ENCODE measurements at places on chromosomes 1 and 21. TPM values are rescaled to one million over a fixed set of nuclear protein-coding genes. Genes with fewer than 3 reads are reported as not detected.

Gene SRSF10
- 229 TPM for total RNA-seq

- no peak for DNase-seq
- H3K4me3 ChIP-seq, result no peak overlapping the region
- H3K4me1 ChIP-seq, result no peaks in the 10 kb centered on the region
- H3K27ac ChIP-seq, result no peak overlapping the region
These were observed 128.7 kb downstream of the LMO4 start for GRCh38 chr1:87457408-87457807.

DNA sequence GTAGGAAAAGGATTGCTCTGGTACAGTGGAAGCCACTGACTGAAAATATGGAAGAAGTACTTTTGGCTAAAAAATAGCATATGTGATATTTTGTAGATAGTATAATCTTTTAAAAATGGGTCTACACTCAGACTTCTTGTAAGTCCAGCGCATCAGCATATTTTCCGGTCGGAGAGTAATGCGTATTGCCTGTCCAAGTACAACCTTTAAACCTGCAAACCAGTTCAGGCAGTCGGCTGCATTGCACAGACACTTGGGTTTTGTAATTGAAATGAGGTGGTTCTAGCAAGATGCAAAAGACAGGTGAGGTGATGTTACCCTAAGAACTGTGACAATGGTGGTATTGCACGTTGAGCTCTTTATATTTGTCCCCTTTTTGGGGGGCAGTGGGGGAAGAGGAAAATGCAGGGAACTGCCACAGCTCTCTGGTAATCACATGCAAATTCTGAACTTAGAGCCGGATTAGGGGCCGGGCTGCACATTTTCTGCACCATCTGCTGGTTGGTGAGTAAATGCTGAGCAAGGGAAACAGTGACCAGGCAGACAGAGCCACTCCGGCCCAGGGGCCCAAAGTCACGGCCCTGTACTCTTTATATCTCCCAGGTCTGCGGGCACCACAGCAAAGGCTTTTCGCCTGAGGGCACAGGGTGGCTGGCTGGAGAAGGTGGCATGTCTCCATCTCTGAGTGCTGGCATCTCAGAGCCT is 2.3 kb downstream of the GPR137B start:
- DNase-seq, result no peak
- H3K36me3 ChIP-seq, result no peaks in the 10 kb centered on the region
- peaks cover 26% of the 10 kb centered on the region for H3K4me1 ChIP-seq
- peak overlapping the region; percentile 85 for H3K4me3 ChIP-seq
- peaks cover 28% of the 10 kb centered on the region for H3K27me3 ChIP-seq

Gene PROX1
- total RNA-seq, result not detected

DNA sequence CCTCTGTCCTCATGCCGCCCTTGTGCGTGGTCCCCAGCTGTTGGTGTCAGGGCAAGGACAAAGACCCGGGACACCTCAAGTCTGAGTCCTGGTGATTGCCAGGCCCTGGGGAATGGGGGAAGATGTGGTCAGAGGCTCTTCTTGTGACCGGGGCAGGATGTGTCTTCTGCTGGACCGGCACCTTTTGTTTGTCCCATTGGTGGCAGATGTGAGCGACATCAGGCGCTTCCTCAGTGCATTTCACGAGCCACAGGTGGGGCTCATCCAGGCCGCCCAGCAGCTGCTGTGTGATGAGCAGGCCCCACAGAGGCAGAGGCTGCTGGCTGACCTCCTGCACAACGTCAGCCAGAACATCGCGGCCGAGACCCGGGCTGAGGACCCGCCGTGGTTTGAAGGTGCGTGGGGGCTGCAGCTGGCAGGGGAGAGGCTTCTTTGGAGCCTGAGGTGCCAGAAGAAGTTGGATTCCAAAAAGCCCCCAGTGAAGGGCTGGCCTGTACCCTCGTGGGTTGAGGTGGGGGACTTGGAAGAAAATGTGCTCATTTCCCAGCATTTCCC is 8.4 kb downstream of the DFFB start:
- H3K4me3 ChIP-seq, result no peak overlapping the region
- DNase-seq, result no peak
- H3K36me3 ChIP-seq, result peaks cover 8% of the 10 kb centered on the region

Gene LCE2C
- not detected for total RNA-seq

- no peaks in the 10 kb centered on the region for H3K4me1 ChIP-seq
- H3K36me3 ChIP-seq, result no peaks in the 10 kb centered on the region
- DNase-seq, result no peak
These were observed 135.9 kb upstream of the CHRM3 start for GRCh38 chr1:239250353-239251035.

DNA sequence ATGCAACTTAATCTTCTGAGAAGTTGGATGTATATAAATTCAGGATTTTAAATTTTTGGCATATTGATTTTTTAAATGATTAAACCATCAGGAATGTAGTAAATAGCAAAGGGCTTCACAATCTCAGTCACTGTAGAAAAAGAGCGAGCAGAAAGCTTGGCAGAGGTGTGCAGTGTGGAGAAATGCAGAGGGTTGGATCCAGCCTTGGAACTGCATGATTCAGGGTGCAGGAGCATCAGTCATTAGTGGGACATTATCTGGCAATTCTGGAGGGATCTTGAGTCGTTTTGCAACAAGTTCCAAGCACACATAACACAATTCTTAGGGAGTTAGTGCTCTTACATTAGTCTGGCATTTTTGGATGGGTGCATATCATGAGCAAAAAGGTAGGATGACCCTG is 267.9 kb downstream of the PLA2G4A start:
- H3K36me3 ChIP-seq, result no peaks in the 10 kb centered on the region
- peaks cover 5% of the 10 kb centered on the region for H3K4me1 ChIP-seq
- no peaks in the 10 kb centered on the region for H3K27me3 ChIP-seq
- no peak overlapping the region for H3K4me3 ChIP-seq
- DNase-seq, result no peak
- H3K27ac ChIP-seq, result no peak overlapping the region

DNA sequence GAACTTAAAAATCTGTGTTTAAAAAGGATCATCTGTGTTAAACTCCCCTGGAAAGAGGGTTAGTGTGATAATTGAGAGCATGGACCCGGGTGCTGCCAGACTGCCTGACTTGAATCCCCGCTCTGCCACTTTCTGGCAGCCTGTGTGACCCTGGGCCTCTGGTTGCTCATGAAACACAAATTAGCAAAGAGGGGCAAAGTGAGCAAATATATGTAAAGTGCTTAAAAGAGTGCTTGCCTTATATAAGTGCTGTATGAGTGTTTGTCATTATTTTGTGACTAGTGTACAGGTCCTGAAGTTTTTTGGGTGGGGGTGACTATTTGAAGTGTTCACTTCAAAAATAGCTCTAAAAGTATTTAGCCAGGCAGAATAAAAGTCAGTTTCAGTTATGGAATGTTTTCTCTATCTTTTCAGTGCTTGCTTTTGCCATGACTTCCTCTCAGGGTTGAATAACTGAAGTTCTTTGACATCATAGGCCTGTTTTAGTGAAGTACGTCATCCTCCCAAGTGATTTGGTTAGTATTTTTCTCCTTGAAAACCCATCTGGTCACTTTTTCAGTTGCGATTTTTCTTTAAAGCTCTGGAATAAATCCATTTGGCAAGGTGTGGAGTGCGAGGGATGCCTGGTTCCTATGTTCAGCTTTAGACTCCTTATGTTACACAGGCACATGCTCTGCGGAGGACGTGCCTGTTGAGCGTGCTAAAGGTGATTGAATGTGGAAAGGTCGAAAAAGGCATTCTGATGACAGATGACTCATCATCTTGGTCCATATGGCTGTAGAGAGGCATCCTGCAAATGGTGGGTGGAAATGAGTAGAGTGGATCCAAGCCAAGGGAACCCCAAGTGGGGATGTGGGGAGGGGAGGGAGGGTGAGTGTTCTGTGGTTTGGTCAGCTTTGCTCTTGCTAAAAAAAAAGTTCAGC is 47.8 kb downstream of the AK4 start:
- no peak overlapping the region for H3K4me3 ChIP-seq
- peaks cover 7% of the 10 kb centered on the region for H3K4me1 ChIP-seq
- H3K27me3 ChIP-seq, result peaks cover 7% of the 10 kb centered on the region
- H3K36me3 ChIP-seq, result peaks cover 37% of the 10 kb centered on the region
- no peak for DNase-seq
- no peak overlapping the region for H3K27ac ChIP-seq

GRCh38 chr1:234710936-234711724 is 101.2 kb upstream of the IRF2BP2 start:
- no peak overlapping the region for H3K27ac ChIP-seq
- no peak overlapping the region for H3K4me3 ChIP-seq
- H3K27me3 ChIP-seq, result no peaks in the 10 kb centered on the region
- no peak for DNase-seq

DNA sequence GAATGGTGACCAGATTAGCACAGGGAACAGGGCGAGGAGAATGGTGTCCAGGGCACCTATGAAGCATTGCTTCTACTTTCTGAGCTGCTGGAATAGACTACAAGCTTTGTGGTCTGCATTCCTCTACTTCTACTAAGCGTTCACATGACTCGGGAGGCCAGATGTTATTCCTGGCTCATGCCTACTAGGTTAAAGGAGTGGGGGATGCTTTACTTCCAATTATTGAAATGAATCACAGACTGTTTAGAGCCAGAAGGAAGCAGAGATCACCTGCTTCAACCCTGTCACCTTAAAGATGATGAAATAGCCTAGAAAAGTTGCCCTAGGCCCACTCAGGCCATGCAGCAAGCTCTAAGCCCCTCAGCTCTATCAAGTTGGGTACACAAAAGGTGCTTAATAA is 633.5 kb downstream of the KIF26B start:
- peaks cover 4% of the 10 kb centered on the region for H3K36me3 ChIP-seq
- no peak overlapping the region for H3K4me3 ChIP-seq
- DNase-seq, result no peak
- no peaks in the 10 kb centered on the region for H3K4me1 ChIP-seq
- H3K27ac ChIP-seq, result no peak overlapping the region
- no peaks in the 10 kb centered on the region for H3K27me3 ChIP-seq

All from activated naive CD8-positive, alpha-beta T cell treated with anti-CD3 and anti-CD28 coated beads for 36 hours (primary cell).